Esophagus squamous epithelium (tissue), 5 donors: ENCODE measurements at places on chromosomes 16 and 17. TPM values are rescaled to one million over a fixed set of nuclear protein-coding genes. Genes with fewer than 3 reads are reported as not detected.

The FOXO3B gene
- 1.4 TPM for total RNA-seq

The COPZ2 gene
- total RNA-seq, result 4.0 TPM

GRCh38 chr16:27432558-27432957, 30.6 kb downstream of the IL21R start:
- no peak for DNase-seq

GRCh38 chr17:67548693-67549092, 169.0 kb upstream of the NOL11 start:
- no peak for DNase-seq

DNA sequence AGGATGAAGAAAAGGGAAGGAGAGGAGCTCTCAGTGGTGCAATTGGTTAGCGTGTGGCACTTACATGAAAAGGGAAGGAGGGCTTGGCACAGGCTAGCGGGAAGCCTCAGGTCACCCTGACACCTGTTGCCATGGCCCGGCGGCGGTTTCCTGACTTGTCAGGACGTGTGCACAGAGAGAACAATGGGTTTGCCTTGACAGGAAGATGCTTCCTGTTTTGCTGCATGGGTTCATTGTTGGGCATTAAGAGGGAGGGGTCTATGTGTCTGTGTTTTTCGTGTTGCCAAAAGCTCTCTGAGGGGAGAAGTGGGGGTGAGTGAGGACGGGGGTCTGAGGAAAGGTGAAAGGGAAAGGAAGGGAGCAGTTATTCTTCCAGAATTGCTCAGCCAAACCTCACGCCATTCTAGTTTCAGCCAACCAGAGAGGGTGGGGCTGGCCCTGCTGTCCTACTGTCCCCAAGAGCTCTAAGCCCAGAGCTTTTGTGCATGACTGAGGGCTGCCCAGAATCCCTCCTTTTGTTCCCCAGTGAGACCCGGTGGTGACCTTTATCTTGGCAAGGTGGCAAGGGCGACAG, 17.1 kb upstream of the CCR7 start:
- peak; percentile 32 for DNase-seq

GRCh38 chr16:31093132-31093703, 1.4 kb downstream of the VKORC1 start:
- DNase-seq, result no peak
